ENCODE measurements at places on chromosomes 1 and 21.

DNA sequence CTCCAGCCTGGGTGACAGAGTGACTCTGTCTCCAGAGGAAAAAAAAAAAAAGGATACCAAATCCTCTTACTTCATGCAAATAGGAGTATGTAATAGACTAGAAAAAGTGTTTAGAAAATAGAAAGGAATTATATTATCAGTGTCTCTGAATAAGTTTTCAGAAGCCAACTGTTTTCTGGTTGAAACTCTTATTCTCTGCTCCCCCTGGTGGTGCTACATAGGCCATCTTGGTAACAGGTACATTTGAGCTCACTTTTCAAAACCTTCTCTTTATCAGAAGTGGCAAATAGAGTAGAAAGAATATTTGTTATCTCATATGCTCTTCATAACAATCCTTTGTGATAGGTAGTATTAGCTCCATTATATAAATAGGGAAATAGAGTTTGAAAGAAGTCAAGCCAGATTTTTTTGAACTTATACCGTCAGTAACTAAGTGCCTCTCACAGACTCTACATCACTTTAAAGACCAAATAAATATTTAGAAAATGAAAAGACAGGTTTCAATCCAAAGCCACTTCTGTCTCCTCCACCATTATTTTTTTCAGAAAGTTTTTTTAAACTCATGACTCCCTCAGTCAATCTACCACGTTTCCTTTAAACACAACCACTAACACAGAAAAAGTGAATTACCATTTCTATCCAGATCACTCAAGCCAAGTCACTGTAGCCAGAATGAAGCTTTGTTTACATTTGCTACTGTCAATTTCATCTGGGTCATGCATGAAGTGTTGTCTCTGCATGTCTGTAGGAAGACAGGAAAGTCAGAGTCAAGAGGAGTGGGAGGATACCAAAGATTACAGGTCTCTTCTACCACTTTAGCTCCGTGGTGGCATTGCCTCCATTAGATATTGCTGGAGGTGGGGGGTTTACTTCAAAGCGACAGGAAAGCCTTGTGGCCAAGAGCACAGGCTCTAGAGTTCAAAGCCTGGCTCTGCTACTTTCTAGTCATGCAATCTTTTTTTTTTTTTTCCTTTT, 45.6 kb downstream of the IL23R start:
- no peak for DNase-seq

DNA sequence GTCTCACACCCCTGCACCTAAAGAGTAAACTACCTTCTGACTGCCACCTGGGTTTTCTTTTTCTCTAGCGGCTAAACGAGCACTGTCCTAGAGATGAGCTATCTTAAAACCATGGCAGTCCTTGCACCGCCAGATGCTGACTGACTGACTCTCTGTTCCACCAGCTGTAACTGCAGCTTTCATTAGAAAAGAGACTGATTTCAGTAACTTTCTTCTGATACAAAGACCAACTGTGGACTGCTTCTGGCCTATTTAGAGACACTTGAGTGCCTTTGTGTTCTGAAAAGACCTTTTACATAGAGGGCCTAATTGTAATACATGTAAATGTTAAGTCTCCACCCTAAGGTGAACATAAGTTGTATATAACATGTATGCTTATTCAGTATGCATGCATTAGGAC, 152.5 kb downstream of the DISC1 start:
- DNase-seq = no peak

DNA sequence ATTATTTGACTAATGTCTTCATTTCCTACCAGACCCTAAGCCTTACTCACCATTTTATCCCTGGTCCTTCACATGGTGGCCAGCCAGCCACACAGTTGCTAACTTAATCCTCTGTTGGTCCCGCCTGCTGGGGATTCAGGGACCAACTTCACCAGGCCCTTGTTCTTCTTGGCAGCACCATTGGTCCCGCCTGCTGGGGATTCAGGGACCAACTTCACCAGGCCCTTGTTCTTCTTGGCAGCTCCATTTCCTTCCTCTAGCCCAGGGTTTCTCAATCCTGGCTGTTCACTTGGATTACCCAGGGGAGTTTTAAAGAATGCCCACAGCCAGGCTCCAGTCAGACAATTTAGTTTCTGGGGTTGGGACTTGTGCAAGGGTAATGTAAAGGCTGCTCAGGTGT, 233.1 kb upstream of the CSF3R start:
- no peak for DNase-seq

DNA sequence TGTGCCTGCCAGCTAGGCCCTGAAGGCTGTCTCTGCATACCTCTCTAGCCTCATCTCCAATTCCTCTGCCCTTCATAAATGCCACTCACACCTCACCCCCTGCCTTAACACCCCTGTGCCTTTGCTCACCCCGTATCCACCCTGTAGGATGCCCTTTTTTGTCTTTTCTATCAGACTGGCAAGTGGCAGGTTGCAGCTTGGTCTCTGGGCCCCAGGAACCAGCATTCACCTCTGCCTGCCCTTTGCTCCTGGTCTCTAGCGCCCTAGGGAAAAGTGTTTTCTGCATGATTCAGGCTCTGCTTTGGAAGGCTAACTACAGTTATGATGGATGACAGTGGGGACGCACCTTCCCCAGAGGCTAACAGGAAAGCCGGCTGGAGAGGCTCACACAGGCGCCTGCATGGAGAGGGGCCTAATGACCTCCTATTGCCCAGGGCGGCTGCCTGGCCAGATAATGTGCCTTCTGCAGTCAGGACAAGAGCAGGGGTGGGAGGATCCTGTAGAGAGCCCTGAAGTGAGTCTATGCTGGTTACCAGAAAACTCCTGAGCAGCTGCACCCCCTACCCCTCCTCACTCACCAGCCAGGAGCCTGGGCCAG, 11.2 kb downstream of the KANK4 start:
- DNase-seq = no peak

Measured in cerebellum (tissue), 4 donors.